ENCODE measurements at places on chromosomes 4 and X.

GRCh38 chrX:72031634-72032033 is 100.1 kb downstream of the RTL5 start:
- no peak for DNase-seq

- no peak for DNase-seq
Measured at GRCh38 chr4:79576429-79576753, 168.4 kb upstream of the GK2 start.

DNA sequence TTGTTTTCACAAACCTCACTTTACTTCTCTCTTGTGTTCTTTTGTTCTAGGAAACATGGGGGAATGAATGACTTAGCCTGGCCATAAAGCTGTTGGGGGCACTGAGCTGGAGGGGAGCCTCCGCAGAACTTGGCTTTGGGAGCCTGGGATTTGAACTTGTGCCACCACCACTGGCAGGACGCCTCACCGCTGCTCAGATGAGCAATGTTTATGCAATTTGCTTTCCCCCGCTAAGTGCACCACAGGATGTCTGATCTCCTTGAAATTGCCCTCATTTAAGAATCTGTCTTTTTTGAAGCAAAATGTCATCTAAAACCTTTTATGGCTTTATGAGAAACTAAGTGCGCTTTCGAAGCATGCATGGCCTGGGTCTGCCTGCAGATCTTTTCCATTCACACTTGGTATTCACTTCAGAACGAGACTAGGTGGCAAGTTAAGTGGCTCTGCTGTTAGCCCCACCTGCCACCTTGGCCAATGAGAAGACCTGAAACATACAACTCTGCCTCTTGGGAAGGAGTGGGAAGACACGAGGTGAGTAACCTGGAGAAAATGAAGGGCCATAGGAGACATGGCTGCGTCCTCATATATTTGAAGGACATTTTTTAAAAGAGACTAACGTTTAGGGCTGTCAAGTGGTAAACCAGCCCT is 119.3 kb downstream of the LDB2 start:
- DNase-seq: no peak

- DNase-seq: no peak
Measured at GRCh38 chr4:130859991-130860390, 1764.0 kb downstream of the C4orf33 start.

GRCh38 chr4:105679186-105679585 is 29.3 kb downstream of the INTS12 start:
- no peak for DNase-seq

DNA sequence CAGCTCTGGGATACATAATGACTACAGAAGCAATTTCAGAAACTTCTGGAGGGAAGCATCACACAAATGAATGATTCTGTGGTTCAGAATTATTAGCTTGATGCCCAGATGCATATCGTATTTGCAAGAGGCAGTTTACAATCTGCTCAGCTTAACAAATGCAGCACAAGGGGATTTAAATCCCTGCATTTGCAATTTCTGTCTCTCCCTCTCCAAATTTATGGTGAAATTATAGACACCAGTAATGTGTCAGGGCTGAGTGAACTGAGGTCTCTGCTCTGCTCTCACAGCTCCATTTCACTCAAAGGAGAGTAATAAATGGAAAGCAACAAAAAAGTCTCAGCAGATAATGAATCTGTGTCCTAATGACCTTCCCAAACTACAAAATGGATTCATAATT is 80.2 kb downstream of the TMEM156 start:
- DNase-seq: no peak

DNA sequence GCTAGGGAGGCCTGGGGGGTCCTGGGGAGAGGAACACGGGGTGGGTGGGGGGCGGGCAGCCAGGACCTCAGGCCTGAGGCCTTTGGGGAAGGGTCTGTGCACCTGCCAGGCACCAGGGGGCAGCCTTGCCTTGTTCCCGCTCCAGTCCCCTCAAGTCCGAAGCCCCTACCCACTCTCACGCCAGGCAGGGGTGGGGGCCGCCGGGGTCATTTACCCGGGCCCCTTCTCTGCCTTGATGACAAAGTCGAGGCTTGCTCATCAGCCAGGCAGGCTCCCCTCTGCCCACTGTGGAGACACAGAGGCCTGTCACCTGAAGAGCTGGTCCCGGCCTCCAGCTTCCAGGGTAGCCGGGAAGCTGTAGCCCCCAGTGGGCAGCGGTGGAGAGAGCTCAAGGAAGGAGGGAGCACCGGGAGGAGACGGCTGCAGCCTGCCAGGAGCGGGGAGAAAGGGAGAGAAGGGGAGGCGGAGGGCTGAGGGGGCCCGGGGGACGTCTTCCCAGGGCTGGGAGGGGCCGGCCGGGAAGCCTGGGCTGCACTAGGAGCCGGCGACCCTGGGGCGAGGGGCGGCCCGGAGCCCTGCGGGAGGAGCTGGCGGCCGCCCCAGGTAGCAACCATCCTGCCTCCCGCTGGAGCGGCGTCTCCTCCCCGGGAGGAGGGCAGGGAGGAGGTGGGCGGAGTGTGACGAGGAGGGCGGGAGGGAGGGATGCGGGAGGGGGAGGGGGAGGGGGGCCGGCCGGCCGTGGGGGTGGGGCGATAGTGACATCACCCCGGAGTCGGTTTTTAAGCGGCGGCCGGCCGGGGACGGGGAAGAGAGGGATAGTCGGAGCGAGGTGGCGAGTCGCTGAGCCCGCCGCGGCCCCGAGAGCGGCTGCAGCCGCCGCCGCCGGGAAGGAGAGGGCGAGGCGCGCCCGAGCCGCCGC is at the start of gene SLC6A8:
Gene SLC6A8 (plus strand): TSS at position 806 of the 919 bp plus-strand sequence. CDS start 649 bp downstream, outside the sequence.
- no peak for DNase-seq

DNA sequence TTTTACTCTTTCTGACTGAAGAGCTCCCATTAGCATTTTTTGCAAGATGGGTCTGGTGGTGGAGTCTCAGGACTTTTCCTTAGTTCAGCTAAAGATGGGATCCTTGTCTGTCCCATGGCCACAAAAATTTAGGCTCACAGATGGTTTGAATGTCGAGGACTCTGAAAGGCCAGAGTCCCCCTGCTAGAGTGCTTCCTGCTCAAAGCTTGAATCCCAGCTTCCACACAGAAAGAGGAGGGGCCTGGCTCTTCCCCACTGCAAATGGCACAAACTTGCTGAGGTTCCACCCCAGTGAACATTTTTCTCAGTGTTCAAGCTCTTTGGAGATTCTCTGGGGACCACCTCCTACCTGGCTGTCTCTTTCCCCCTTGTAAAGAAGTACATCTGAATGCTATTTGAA is 64.7 kb upstream of the UGT2B15 start:
- no peak for DNase-seq

DNA sequence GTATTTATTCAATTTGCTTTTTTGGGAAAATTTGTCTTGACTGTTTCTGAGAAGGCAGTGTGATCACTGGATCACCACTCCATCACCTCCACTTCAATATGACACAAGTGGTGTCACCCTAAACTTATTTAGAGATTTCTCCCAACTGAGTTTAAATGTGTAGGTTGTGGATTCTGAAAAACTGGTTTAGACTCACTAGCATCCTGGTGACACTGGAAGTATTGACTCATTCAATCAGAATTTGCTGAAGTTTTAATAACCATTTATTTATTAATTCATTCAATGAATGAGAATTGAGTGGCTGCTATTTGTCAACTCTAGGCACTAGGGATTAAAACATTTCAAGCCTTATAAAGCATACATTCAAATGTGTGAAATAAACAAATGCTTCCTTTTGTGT is 819.1 kb upstream of the EPHA5 start:
- no peak for DNase-seq

DNA sequence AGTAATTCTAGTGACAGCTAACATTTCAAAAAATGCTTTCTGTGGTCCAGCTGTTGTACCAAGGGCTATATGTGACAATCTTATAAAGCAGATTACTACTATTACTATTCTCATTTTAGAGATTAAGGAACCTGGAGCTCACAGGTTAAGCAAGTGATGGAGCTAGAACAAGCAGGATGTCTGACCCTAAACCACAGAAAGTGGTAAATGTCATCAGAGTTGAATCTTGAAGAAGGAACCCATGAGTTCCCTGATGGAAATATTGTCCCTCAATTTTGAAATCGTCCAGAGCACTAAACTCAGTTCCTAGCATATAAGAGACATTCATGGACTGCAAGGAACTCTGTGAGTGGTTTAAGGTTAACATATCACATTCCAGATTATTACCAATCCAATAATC is 214.0 kb downstream of the APBB2 start:
- DNase-seq: no peak

DNA sequence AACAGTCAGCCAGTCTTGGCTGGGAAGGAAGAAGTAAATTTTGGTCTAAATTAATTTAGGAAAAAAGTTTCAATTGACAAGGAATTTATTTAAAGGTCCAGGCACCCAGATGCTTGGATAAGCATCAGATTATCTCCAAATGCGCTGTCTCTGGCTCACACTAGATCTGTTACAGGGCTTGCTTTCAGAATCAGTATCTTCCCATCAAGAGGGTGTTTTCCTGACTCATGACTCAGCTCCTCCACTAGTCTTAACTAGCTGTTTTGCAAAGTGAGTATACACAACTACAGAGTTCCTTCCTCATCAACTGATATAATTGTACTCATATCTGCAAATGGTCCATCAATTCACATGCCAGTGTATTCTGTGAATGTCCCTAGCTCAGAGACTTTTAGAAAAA is 482.1 kb upstream of the CPEB2 start:
- no peak for DNase-seq

GRCh38 chrX:115330498-115331168 is 41.1 kb downstream of the LUZP4 start:
- DNase-seq: no peak

DNA sequence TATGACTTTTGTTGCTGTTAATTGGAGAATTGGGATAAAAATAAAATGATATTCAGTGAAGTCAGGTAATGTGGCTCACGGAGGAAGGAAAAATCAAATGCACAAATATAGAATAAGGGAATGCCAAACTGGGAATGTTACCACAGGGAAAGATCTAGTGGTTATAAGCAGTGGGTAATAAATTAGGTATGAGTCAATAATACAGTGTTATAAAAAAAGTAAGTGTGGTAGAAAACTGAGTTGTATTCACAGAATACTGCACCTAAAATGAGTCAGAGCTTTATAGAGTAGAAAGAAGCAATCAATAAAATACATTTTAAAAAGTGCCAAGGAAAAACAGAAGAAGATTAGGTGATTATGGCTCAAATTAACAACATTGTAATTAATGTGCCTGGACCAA is 34.5 kb downstream of the INTS12 start:
- DNase-seq: no peak

- no peak for DNase-seq
Measured at GRCh38 chr4:99828477-99828876, 11.8 kb downstream of the DAPP1 start.

- no peak for DNase-seq
Measured at GRCh38 chrX:66384722-66385121, 220.7 kb downstream of the HEPH start.

DNA sequence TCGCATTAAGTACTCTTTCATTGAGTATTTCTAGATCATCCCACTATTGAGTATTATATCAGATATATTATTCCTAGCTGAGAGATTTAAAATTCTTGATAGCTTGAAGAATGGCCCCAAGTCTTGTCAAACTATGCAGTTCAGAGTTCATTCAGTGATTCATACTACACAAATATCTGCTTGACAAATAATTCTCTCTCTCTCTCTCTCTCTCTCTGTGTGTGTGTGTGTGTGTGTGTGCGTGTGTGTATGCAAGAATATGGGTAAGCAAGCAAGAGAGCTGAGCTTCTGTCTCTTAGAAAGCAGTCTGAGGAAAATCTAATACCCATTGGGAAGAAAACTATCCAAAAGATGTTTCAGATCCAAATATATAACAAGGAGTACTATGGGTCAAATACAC is 142.0 kb downstream of the SLC10A7 start:
- DNase-seq: no peak

DNA sequence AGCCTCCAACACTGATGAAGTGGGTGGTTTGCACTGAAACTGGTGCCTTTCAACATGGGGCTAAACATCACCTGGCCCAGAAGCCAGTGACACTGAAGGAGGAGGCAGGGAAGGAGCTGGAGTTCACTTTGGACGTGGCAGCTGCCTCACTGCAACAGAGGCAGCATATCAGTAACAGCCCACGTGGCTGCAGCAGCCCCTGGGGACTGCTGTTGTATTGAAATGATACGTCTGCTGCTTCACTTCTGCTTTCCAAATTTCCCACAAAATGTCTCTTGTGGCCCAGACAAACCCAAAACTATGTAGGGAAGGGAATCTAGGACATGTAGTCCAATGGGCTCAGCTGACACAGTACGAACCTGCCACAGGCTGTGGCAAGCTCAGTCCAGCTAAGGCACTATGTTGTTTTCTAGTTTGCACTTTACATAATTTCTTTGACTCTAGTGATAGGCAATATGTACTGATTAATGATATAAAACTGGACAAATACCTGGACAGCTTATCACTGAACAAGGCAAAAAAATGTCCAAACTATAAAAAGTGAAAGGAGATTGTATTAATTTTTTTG is 84.7 kb upstream of the RAPGEF2 start:
- DNase-seq: no peak

GRCh38 chr4:87316961-87317360 is 5.7 kb downstream of the HSD17B13 start:
- no peak for DNase-seq

DNA sequence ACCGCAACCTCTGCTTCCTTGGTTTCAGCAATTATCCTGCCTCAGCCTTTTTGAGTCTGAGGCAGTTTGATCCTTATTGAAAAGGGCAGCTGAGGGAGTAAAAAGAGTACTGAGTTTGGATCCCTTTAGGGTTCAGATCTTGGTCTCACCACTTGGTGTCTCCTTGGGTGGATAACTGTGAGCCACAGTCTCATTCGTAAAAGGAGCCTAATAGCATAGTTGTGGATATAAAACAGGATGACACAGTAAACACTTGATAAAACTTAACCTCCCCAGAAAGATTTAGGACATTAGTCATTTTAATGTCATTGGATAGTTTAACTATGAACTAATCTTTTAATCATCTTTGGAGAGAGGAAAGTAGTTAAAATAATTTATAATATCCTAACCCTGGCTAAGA is 173.0 kb downstream of the ANK2 start:
- no peak for DNase-seq

GRCh38 chr4:153137159-153137558 is 67.1 kb upstream of the TRIM2 start:
- DNase-seq: no peak

GRCh38 chrX:153816831-153817690 is 13.3 kb downstream of the PDZD4 start:
- DNase-seq: no peak

- no peak for DNase-seq
Measured at GRCh38 chr4:111501946-111502345, 643.3 kb upstream of the FAM241A start.

DNA sequence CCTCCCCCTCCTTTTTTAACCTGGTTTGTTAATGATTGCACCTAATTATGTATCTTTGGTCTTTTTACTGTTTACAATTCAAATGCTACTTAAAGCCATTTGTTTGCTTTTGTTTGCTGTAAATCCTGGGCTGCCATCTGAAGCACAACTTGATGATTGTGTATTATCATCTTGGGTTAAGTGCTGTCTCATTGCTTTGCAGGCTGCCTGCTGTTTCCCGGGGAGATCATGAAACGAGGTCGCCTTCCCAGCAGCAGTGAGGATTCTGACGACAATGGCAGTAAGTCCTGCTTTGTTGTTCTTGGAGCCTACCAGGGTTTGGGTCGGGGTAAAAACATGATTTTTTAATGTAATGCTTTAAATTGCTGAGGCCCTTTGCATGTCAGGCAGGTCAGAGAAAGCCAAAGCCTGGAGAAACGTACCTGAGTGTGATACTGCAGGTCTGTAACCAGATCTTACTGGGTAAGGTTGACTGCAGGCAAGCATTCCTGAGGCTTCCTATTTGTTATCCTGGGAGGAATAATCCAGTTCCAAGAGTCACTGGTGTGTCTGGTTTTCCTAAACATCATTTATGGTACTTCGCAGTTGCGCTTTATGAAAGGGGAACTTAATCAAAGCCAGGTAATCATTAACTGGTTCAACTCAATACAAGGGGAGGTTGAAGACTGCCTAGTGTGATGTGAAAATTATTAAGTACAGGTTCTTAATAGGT is 22.2 kb downstream of the JADE1 start:
- no peak for DNase-seq
